ENCODE measurements at places on chromosomes 4 and X.

- no peak for DNase-seq
Observed at GRCh38 chr4:10151182-10151581, 34.6 kb upstream of the WDR1 start.

- no peak for DNase-seq
Observed at GRCh38 chr4:114205261-114205660, 225.8 kb upstream of the ARSJ start.

DNA sequence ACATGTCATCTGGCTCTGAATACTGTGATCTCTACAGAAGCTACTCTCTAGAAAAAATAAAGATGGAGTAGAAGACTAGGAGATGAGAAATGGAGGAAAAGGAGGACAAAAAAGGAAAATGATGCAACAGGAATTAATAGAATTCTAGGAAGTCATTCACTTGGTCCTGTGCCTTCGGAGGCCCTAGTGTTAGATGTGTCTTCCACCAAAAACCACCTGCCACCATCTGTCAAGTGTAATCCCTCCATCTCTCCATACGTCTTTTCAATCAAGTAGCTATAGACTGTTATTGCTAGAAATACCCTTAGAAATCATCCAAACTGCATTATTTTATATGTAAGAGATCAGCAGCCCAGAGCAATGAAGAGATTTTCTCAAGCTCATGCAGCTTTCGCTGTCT lies 2.9 kb upstream of the RAB41 start:
- no peak for DNase-seq

GRCh38 chr4:185101354-185101890 lies 41.6 kb upstream of the SLC25A4 start:
- DNase-seq: no peak

DNA sequence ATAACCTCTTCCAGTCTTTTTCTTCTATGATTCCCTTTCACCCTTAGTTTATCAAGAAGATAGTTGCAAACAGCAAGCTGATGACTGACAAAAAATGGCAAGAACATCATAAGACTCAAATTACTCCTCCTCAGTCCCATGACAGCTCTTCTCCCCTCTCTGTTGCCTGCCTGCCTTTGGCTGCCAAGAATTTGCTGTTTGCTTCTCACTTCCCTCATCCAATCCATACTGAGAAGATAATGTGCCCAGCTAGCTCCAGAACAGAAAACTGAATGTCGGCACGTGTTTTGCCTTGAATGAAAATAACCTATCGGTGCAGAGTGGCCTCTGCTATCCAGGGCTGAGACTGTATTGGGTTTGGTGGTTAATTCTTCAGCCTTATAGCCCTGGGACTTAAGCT lies 192.1 kb downstream of the PPARGC1A start:
- DNase-seq: no peak

- DNase-seq: no peak
Observed at GRCh38 chr4:2814627-2815270, 21.9 kb downstream of the SH3BP2 start.

- no peak for DNase-seq
Observed at GRCh38 chr4:96073461-96073860, 233.6 kb downstream of the PDHA2 start.

GRCh38 chr4:2247128-2248043 lies 5.5 kb upstream of the HAUS3 start:
- DNase-seq: no peak

- no peak for DNase-seq
Observed at GRCh38 chrX:57286507-57287251, at the start of gene FAAH2. FAAH2 (plus strand) TSS chrX:57286706; CDS start chrX:57286826, 120 bp downstream.

GRCh38 chr4:567457-568350 lies 8.4 kb downstream of the TMEM271 start:
- DNase-seq: no peak

DNA sequence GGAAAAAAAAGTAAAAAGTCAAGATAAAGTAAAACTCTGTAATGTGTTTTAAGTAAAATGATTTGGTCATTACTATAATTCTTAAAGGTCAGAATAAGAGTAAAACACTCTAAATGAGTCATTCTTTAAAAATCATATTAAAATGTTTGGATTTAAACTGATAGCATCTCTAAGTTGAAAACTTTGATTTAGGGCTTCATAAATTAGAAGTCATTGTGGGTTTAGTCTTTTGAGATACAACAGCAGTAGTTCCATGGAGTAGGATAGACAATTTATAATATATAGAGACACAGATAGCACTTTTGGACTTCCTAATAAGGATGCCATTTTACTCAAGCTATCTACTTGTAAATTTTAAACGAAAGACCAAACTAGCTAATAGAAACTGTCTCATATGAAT lies 77.1 kb upstream of the PABPC4L start:
- DNase-seq: no peak

DNA sequence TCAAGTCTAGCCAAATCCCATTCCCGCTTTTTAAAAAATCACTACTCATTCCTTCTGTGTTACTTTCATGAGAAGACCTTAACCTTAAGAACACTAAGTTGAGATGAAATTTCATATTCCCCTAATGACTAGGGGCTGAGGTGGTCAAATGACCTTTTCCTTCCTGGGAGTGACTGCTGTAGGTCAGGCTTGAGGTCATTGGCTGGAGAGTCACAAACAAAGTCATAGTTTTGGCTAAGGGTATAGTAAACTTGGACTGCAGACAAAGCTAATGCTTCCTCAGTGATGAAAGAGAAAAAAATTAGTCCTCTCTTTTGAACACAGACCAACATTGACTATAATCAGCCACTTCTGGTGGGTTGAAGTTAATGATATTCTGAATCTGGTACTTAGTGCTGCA lies 16.0 kb upstream of the FGF2 start:
- no peak for DNase-seq

- no peak for DNase-seq
Observed at GRCh38 chr4:69793732-69794131, 33.3 kb upstream of the SULT1B1 start.

DNA sequence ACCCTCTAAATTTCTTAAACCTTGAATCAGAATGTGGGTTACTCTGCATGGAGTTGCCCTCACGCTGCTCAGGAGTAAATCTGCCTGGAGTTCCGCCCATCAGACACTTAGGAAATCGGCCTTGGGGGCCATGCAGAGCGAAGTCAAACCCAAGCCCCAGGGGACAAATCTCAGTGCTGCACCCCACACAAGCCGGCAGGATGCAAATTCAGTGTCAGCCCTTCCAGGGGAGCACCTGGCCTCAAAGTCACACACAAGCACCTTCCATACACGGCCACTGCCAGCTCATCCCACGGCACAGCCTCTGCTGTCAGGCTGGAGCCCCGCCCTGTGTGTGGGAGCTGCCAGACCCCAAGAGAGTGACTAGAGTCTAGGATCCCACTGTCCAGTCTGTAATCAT lies 27.4 kb downstream of the RNF212 start:
- DNase-seq: no peak

DNA sequence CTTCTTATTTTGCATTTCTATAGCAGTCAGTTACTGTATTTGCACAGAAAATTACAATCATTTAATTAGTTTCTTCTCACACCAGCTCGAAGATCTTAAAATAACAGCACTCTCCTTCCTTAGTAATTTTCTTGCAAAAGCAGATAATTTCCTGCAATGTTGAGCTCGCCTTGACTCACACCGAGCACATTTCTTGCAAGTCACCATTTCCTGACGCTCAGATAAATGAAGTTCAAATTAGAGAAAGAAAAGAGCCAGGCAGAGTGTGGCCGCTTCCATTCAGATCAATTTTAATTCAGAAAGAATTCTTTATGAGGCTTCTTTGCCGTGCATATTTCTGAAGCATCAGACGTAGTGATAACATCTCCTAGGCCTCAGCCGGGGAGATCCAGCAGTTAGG lies 10.1 kb downstream of the SORCS2 start:
- no peak for DNase-seq

DNA sequence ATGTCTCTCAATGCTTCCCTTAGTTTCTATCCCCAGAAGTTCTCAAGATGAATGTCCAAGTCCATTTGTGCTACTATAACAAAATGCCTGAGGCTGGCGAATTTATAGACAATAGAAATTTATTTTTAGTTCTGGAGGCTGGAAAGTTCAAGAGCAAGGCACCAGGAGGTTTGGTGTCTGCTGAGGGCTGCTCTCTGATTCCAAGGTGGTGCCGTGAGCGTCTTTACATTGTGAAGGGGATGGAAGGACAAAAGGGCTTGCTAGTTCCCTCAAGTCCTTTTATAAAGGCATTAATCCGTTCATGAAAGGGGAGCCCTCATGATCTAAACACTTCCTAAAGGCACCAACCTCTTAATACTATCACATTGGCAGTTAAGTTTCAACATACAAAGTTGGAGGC lies 12.3 kb downstream of the TRIM2 start:
- DNase-seq: no peak

DNA sequence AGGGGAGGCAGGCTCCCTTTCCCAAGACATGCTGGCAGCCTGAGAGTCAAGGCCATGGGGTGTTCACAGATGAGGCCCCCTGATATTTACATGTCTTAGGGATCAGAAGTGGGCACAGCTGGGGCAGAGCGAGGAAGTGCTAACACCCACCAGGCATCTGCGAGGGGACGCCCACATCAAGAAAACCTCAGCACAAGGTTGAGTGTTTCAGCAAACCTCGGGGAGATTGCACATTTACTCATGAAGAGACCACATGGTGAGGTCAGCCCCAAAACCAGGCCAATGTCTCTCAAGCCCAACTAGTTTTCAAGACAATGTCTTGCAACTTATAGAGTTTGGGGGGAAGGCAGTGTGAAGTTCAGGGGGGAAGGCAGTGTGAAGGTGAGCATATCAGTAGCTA lies 55.2 kb downstream of the CLNK start:
- no peak for DNase-seq

DNA sequence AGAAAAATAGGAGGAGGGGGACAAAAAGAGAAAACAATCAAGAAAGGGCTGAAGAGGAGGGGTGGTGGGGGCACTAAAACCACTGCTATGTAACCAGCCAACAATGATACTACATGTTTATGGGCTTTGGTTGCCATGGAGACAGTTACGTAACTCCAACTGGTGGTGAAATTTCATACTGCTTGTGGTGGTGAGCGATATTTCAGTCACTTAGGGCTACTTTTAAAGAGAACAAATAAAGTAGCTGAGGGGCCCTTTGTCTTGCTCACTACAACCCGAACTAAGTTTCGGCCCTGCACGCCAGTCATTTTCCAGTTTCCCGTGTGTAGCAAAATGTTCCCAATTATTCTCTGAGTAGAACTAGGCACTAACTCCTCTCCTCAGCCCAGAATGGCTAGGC lies 275.2 kb upstream of the EDA2R start:
- peak; percentile 6 for DNase-seq

- DNase-seq: no peak
Observed at GRCh38 chr4:88606832-88607231, 14.6 kb downstream of the HERC3 start.
